ENCODE measurements at places on chromosomes 13 and 19.

- no peak for DNase-seq
Measured at GRCh38 chr19:35639321-35639639, 2.3 kb upstream of the ETV2 start.

- no peak for DNase-seq
Measured at GRCh38 chr13:47463726-47464125, 537.3 kb downstream of the SUCLA2 start.

GRCh38 chr13:73696271-73696670, 437.9 kb downstream of the KLF12 start:
- DNase-seq: no peak

DNA sequence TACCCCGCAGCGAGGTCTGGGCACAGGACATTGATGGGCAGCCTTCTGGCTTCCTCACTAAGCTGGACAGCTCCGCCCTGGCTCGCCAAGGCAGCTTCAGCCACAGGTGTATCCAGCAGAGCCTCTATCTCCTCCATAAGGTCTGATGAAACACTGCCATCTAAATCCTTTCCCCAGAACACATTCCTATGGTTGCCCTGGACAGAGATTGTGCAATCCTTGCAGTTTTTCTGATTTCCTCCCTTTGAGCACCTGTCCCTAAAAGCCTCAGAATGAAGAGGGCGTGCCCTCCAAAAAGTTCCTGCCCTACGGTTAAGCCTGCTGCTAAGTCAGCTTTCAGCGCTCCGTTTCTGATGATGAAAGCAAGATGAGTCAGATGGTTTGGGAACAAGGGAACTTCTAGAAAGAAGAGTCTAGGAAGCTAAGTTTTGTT, 21.0 kb downstream of the CLEC4M start:
- no peak for DNase-seq

DNA sequence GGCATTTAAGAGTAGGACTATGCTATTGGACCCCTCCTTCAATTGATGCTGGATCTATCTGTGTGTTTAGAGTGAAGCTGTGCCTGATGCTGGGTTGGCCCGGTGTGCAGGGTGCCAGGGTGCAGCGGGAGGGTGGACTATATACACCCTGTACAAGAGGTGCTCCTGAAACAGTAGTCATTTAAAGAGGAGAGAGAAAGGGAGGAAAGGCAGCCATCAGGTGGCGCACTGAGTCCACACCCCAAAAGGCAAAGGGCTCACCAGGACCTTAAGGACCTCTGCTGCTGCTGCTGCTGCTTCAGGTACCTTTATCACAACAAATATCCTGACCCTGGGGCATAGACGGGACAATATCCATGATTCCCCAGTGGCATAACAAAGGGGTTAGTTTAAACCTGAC, 39.4 kb downstream of the ZNF136 start:
- no peak for DNase-seq

DNA sequence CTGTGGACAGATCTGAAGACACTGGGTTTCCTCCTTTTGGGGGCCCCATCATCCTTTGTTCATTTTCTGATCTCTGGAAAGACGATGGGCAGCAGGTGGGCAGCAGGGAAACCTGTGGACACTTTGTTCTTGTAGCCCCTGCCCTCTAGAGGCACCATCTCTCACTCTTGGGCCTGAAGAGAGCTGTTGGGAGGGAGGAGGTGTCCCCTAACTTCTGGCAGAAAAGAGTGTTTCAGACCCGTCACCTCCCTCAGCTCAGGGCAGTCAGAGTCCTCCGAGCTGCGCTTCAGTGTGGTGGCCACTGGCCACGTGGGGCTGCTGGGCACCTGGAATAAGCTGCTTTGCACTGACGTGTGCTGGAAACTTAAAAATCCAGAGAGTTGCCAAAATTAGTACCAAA, 26.9 kb upstream of the RNF17 start:
- no peak for DNase-seq

GRCh38 chr19:10960314-10961072, at the start of gene SMARCA4:
SMARCA4 (plus strand) TSS chr19:10961030; CDS start chr19:10984152, 23,122 bp downstream.
- DNase-seq: peak; percentile 69

GRCh38 chr13:36915896-36916640, 4.0 kb downstream of the SMAD9 start:
- DNase-seq: no peak

- DNase-seq: no peak
Measured at GRCh38 chr13:62850331-62850730, 1434.7 kb upstream of the PCDH20 start.

DNA sequence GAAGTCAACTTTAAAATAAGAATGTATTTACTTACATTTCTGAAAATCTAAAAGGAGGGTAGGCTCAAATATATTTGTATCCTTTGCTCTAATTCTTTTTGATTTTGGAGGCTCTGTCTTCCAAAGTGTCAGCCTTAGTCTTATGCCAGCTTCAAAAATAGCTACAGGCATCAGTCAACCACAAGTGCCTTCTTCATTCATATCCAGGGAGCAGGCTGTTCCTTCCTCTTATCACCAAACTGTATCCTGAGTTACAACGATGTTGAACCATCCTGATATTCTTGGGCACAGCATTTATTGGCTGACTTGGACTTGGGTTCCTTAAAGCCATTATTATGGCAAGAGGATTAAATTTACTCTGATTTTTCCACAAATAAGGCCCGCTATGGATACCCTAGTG, 1161.3 kb downstream of the PCDH17 start:
- DNase-seq: no peak

Data from NCI-H2081 treated with DMSO at 0.1 percent for 48 hours (cell line).